MG63 (cell line): ENCODE measurements at places on chromosomes 7 and 10. TPM values are rescaled to one million over a fixed set of nuclear protein-coding genes. Genes with fewer than 3 reads are reported as not detected.
A peak's percentile ranks its signal among the peaks of the same experiment; 100 is the strongest.

DNA sequence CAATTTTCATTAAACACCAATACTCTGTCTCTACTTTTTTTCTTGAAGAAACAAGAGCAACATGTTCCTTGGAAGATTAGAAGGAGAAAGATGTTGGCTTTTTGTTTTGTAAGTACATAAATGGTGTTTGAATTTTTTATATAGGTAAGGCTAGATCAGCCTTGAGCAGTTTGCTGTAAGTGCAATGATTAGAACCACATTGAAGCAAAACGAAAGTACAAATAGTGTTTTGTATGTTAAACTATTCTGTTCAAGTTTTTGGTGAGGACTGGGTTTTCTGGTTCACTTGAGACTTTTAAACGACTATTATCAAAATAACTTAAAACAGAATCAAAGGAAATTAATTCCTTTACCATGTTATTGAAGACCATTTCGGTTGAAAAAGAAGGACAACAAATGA is 162.9 kb upstream of the NRP1 start:
- no peak for DNase-seq

GRCh38 chr7:30683816-30684215 is 1.6 kb upstream of the CRHR2 start:
- no peak for DNase-seq

The PKD2L1 gene
- not detected in 2 replicates for total RNA-seq

DNA sequence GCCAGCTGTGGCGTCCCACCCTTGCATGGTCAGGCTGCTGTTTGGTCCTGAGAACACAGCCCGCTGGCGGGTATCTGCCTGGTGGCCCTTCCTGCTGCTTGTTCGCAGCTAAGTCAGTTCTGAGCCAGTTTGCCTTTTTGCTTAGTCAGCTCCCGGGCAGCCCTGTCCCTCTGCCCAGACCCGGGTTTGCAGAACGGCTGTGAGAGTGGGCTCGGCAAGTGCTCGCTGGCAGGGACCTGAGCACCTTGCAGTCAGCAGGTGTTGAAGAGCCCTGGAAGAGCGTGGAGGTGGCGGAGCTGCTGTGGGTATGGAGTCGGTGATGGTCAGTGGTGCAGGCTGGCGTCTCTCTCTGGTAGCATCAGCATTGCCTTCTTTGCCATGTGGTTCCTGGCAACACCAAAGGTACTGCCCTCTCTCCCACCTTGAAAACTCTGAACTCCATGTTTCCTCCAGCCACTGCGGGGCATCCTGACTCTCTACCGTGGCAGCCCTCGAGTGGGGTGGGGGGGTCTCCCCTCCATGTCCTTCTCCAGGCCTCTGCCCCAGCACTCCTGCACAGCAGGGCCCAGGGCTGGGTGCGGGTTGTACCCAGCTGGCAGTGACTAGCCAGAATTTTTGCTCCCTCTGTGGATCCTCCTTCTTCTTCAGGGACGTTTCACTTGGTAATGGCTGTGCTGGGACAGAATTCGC is 4.6 kb downstream of the INPP5A start:
- DNase-seq = no peak

DNA sequence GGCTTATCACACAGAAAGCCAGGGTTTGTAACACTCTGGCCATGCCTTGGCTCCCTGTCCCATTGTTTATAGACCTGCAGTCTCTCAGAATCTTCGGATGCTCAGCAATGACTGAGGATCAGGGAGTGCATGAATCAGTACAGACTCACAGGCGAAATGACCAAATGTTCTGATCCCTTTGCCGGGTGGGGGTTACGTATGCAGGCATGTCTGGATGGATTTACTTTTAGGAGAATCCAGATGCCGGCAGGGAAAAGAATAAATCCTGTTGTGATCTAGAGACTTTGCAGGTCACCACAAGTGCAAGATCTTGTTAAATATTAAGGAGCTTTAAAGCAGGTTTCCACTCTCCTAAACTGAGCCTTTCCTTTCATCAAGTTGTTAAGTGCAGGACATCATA is 149.5 kb downstream of the SFMBT2 start:
- DNase-seq = peak; percentile 6

The SPDYE18 gene
- total RNA-seq = not detected in 2 replicates

The ADAMTS14 gene
- total RNA-seq = 1.6 and 2.7 TPM in 2 replicates
